ENCODE measurements at places on chromosomes 7 and 10. TPM values are rescaled to one million over a fixed set of nuclear protein-coding genes. Genes with fewer than 3 reads are reported as not detected.

DNA sequence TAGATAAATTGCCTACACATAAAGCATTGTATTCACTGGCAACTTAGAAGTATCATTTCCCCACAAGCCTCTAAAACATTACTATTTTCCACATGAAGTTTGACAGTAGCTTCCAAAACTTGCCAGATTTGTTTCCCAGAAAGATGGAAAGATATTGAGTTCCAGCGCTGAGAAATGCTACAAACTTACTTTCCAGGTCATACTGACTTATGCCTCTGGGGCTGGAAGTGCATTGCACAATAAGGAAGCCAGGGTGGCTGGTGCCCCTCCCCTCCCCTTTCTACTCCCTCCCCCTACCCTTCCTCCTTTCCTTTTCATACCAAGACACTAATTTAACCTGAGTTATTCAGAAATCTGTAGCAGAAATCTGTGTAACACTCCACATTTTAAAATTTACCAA lies 212.6 kb downstream of the WDR37 start:
- no peak for DNase-seq

Gene SFMBT2
- total RNA-seq, result 7.1 TPM

Gene LIPJ
- total RNA-seq, result not detected

Gene GNAT3
- total RNA-seq, result not detected
